Sigmoid colon (tissue), 7 donors: ENCODE measurements at places on chromosomes 5 and 9. TPM values are rescaled to one million over a fixed set of nuclear protein-coding genes. Genes with fewer than 3 reads are reported as not detected.

PANK3 gene
- 29.3 TPM for total RNA-seq

PITX1 gene
- 1.6 TPM for total RNA-seq

TLE1 gene
- total RNA-seq, result 54.4 TPM

UBE2R2 gene
- 32.4 TPM for total RNA-seq

PLAC8L1 gene
- not detected for total RNA-seq

ACSL6 gene
- 0.54 TPM for total RNA-seq

KLF4 gene
- total RNA-seq, result 35.4 TPM

AP3B1 gene
- total RNA-seq, result 48.2 TPM

PFN3 gene
- total RNA-seq, result not detected

MXD3 gene
- total RNA-seq, result 7.2 TPM

IL4 gene
- total RNA-seq, result not detected

GRCh38 chr5:151648988-151649387 lies 37.7 kb downstream of the SPARC start:
- no peaks in the 10 kb centered on the region for H3K36me3 ChIP-seq
- H3K27me3 ChIP-seq, result no peaks in the 10 kb centered on the region

DNA sequence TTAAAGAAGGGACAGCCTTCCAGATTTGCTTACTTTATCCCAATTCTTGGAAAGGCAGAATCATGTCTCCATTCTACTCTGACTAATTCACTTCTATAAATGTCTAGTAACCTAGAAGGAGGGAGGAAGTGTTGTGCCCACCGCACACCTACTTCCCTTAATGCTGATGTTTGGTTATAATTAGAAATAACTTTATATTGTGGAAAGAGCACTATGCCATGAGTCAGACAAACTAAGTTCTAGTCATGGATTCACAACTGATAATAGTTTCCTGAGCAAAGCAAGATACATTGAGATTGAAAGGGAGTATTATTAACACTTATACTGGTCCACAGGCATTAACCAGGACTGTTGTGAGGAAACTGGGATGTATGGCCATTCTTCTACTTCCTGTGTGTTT lies 345.9 kb upstream of the RPS23 start:
- no peaks in the 10 kb centered on the region for H3K4me1 ChIP-seq
- no peak overlapping the region for H3K27ac ChIP-seq
- H3K4me3 ChIP-seq, result no peak overlapping the region
- no peak for DNase-seq
- no peaks in the 10 kb centered on the region for H3K36me3 ChIP-seq

- H3K4me3 ChIP-seq, result no peak overlapping the region
- H3K36me3 ChIP-seq, result no peaks in the 10 kb centered on the region
- H3K4me1 ChIP-seq, result no peaks in the 10 kb centered on the region
- H3K27ac ChIP-seq, result no peak overlapping the region
- H3K27me3 ChIP-seq, result no peaks in the 10 kb centered on the region
These were observed 65.4 kb upstream of the STK32A start for GRCh38 chr5:147169399-147169798.

DNA sequence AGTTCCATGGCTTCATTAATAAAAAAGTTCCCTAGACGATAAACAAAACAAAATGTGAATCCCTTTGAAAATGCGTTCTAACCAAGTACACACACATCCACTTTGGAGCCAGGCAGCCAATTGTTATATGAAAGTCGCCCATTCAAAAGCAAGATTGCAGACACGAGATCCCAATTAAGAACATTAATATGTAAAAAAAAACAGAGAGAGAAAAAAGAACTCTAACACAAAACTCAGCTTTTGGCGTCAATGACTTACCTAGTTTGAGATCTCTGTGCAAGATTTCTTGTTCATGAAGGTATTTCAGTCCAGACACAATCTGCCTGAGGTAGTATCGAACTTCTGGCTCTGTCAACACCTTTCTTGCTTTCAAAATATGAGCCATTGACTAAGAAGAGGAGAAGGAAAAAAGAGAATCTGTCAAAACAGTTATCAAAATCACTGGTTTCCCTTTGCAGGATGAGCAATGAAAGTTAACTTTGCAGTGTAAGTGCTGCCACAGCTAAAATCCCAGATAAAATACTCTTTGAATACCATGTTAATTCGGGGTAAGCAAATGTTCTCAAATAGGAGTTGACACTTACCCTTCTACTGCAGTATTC lies 1.6 kb downstream of the PLK2 start:
- no peak for DNase-seq
- peak overlapping the region; percentile 84 for H3K4me3 ChIP-seq
- H3K27ac ChIP-seq, result peak overlapping the region; percentile 96
- H3K36me3 ChIP-seq, result peaks cover 10% of the 10 kb centered on the region
- H3K4me1 ChIP-seq, result peaks cover 9% of the 10 kb centered on the region

- no peak overlapping the region for H3K4me3 ChIP-seq
- H3K27ac ChIP-seq, result no peak overlapping the region
- DNase-seq, result no peak
- H3K27me3 ChIP-seq, result no peaks in the 10 kb centered on the region
These were observed 214.6 kb upstream of the TLE4 start for GRCh38 chr9:79357194-79357593.

GRCh38 chr5:75058986-75059535 lies 6.7 kb upstream of the GCNT4 start:
- H3K27me3 ChIP-seq, result no peaks in the 10 kb centered on the region
- no peak overlapping the region for H3K4me3 ChIP-seq
- peaks cover 16% of the 10 kb centered on the region for H3K4me1 ChIP-seq
- H3K36me3 ChIP-seq, result no peaks in the 10 kb centered on the region
